ENCODE measurements at places on chromosomes 4 and X. TPM values are rescaled to one million over a fixed set of nuclear protein-coding genes. Genes with fewer than 3 reads are reported as not detected.

- peaks cover 37% of the 10 kb centered on the region for H3K36me3 ChIP-seq
- no peak overlapping the region for H3K27ac ChIP-seq
- no peak overlapping the region for H3K4me3 ChIP-seq
- no peak for DNase-seq
- peaks cover 4% of the 10 kb centered on the region for H3K4me1 ChIP-seq
Observed at GRCh38 chrX:1400049-1400448, 8.1 kb upstream of the SLC25A6 start.

DNA sequence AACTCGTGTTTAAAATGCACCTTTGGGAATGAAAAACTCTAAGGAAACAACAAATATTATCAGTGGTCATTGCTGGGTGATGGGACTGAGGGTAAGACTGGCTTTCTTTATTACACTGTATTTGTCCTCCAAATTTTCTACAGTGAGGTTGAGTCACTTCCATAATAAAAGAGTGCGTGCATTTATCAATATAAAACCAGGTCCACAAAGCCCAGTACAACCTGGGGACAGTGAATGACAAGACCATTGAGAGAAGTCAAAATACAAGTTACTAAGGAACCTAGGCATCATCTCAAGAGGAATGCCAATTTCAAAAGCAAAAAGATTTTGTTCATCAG, 76.4 kb downstream of the MAGED4 start:
- peaks cover 4% of the 10 kb centered on the region for H3K4me1 ChIP-seq
- H3K27ac ChIP-seq, result no peak overlapping the region
- peak overlapping the region; percentile 92 for H3K4me3 ChIP-seq
- no peaks in the 10 kb centered on the region for H3K36me3 ChIP-seq
- no peak for DNase-seq
- no peaks in the 10 kb centered on the region for H3K27me3 ChIP-seq

DNA sequence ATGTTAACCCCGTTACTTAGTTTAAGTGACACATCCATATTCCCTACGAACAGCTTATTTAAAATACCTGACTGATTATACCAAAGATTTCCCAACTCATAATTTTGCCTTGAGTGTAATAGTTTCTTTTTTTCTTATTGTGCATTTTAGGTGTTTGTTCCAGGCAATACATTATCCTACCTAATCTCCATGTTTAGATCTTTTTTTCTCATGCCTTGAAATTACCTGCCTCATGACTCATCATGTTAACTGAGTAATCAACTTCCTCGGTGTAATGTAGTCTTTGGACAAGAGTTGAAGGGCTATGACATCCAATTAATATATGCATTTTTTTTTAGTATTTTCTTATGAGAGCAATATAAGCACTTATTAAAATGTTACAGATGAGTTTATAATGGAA, 228.7 kb upstream of the ANKRD50 start:
- no peak overlapping the region for H3K4me3 ChIP-seq
- H3K27ac ChIP-seq, result no peak overlapping the region
- no peak for DNase-seq
- H3K27me3 ChIP-seq, result no peaks in the 10 kb centered on the region
- no peaks in the 10 kb centered on the region for H3K36me3 ChIP-seq
- no peaks in the 10 kb centered on the region for H3K4me1 ChIP-seq

GRCh38 chrX:25020391-25020904, 4.7 kb upstream of the ARX start:
- no peak overlapping the region for H3K4me3 ChIP-seq
- DNase-seq, result no peak
- no peaks in the 10 kb centered on the region for H3K36me3 ChIP-seq
- H3K4me1 ChIP-seq, result no peaks in the 10 kb centered on the region

CLIC2 gene
- 0.57 TPM for total RNA-seq
